Hindlimb muscle (tissue), 1 donor: ENCODE measurements at places on chromosomes 6 and 20. TPM values are rescaled to one million over a fixed set of nuclear protein-coding genes. Genes with fewer than 3 reads are reported as not detected.

Gene ABHD12
- polyA plus RNA-seq = 21.1 TPM

DNA sequence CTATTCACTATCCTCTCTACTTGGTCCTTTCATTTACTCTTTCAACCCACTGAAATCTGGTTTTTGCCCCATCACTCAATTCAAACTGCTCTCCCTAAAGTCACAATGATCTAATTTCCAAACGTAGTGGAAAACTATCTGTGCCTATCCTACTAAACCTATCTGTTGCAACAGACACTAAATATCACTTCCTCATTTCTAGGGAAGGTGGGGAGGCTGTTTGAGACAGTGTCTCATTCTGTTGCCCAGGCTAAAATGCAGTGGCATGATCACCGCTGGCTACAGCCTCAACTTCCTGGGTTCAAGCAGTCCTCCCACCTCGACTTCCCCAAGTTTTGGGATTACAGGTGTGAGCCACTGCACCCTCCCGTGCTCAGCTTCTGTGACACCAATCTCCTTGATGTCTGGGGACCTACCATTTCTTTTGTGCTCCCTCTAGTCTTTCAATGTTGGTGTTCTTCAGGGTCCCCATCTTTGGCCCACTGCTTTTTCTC lies 8.8 kb downstream of the RANBP9 start:
- peak; percentile 11 for DNase-seq

Gene LHFPL5
- not detected for polyA plus RNA-seq

Gene LINC00237
- not detected for polyA plus RNA-seq

Gene PLCB4
- polyA plus RNA-seq = 3.2 TPM

DNA sequence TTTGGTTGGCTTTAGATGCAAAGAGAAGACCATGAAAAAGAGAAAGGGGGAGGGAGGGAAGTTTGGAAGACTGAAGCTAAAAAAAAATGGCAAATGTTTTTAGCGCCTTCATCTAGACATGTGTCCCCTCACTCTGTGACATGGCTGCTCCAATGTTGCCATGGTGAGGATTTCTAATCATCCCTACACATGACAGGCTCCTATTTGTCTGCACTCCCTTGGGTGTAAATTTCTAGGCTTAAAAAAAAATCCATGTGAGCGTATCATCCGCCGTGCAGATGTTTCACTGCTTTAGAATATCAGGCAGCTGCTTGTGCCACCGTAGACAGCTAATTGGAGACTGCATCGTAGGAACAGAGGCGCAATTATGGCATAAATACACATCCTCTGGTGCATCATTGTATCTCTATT lies 761.1 kb upstream of the MMS22L start:
- DNase-seq = no peak

Gene FAM217A
- not detected for polyA plus RNA-seq

DNA sequence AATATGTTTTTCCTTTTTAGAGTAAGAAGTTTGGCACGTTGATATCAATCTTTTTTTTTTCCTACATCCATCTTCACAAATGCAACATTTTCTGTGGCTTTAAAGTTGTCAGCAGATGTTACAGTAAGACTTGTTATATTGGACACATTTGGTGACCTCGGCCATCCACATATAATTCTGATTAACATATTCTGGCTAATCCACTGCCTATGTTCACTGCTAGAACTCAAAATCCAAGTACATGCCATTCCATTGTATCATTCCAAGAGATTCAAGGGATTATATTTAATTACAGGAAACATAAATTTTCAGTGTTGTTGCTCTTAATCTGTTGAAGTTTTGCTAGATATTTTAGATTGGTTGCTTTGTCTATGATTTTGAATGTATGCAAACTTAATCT lies 367.6 kb downstream of the TENT5A start:
- no peak for DNase-seq

DNA sequence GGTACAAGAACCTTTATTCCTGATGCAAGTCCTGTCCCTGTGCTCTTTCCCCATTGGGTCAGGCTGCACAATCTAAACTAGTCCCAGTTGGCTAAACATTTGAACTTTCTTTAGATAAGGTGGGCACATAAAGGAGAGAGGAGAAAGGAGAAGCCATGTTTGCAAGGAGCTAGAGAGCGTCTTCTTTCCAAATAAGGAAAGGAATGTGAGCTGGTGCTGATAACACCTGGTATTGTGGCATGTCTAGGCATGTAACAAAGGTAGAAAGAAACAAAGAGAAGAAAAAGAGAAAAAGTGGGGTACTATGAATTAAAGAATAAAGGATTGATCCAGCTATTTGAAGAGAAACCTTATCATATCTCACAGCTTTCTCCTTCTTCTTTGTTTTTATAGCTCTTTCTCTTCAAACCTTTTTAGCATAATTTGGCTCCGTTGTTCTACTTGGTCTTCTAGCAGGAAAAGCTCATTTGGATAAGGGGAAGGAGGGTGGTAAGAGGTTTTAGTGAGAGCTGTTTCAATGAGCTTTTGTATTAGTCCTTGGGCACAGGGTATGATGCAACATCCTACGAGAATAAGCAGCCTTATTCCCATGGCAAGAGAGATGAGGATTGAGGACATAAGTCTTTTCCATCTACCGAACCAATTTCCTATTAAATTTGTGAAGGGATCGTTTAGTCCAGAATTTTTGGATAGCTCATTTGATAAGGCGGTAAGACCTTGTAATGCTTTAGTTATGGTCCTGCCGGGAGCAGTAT lies 415.5 kb upstream of the MAN1A1 start:
- DNase-seq = no peak

DNA sequence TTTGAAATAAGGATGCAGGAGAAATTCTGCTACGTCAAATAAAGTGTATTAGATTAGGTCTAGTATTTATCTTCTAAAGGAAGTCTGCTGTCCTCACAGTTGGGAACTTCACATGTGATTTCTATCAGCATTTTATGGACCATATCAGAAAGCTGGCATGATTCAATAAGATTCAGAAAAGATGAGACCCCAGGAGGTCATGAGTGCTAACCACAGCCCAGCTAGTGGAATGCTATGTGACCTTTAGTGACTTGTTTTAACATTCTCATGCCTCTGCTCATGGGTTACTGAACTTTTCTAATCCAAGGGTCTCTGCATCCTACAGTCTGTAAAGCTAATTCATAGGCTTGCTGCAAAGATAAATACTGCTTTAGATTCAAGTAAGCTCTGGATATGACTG lies 150.1 kb downstream of the GMPR start:
- DNase-seq = no peak

GRCh38 chr6:106630366-106630765 lies 988 bp downstream of the QRSL1 start:
- DNase-seq = no peak

DNA sequence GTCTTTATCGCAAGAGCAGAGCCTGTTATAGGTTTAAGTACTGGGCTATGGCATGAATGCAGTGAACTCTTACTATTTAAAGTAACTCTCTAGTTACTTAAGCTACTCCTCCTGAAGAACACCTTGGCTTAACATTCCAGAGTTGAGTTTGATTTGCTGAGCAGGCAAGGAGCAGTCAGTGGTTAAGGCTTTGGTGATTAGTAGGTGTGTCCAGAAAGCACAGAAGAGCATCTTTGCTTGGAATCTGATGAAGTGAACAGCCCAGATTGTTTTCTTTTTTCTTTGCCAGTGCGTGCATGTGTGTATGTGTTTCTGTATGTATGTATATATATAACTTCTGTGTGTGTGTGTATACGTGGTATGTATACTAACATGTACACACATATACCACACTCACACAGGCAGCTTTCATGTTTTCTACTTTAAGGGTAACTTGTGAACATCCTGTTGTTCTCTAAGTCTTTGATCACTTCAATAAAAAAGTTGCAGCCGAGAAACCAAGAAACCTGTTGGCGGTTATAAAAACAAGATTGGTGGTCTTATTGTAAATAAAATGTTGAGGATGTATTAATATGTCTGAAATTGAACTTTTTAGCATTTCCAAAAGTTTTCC lies 56.2 kb upstream of the TULP4 start:
- DNase-seq = no peak

DNA sequence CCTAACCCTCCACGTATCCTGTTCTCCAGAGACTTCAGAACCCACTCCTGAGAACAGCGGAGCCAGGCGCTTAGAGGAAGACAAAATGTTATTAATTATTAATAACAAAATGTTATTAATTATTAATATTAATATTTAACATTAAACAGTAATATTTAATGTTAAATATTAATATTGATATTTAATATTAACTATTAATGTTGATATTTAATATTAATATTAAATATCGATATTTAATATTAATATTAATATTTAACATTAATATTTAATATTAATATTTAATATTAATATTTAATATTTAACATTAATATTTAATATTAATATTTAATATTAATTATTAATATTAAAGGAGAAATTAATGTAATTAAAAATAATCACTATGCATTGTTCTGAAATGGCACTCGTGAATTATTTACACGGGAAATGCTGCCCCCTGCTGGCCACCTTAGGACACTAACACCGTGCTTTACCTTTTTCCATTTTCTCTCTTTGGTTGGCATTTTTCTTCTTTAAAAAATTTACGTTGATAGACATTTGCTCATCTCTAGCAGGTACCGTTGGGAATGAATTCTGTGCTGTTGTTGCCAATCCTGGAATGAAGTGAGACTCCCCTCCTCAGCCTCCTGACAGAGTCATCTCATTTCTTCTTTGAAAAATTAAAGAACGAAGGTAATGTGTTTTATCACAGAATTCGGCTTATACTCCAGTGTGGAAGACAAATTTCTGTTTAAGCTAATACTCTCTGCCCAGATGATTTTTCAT lies 7.5 kb upstream of the GGTLC1 start:
- DNase-seq = peak; percentile 29

GRCh38 chr6:167726043-167726621 lies 100.6 kb upstream of the AFDN start:
- no peak for DNase-seq

- peak; percentile 22 for DNase-seq
These were observed 36.5 kb upstream of the MLN start for GRCh38 chr6:33840048-33840926.

Gene CLPSL2
- not detected for polyA plus RNA-seq

DNA sequence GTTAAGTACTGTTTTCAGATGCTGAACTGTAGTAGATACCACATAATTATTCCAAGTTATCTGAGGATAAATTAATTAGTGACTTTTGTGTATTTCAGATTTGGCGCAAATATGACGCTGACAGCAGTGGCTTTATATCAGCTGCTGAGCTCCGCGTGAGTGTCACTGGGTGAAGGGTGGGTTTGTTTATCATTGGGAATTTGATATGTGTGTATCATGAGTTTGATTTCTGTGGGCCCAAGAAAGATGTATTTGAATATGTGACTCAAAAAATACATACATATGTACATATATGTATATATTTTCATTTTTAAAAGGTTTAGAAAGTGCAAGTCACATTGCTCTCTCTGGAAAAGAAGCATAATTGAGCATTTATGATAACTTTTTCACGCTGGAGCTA lies 17.4 kb downstream of the SCGN start:
- DNase-seq = no peak

Gene METTL24
- 0.23 TPM for polyA plus RNA-seq

- no peak for DNase-seq
These were observed 84.3 kb upstream of the TMEM181 start for GRCh38 chr6:158475344-158476302.

Gene OR2J3
- polyA plus RNA-seq = not detected

Gene KCNK15
- polyA plus RNA-seq = 0.40 TPM

GRCh38 chr6:106860940-106861339 lies 113.6 kb downstream of the CD24 start:
- no peak for DNase-seq

Gene WDR46
- polyA plus RNA-seq = 58.4 TPM

- no peak for DNase-seq
These were observed 63.2 kb downstream of the BANF2 start for GRCh38 chr20:17762873-17763557.

GRCh38 chr6:147022041-147022440 lies 182.2 kb upstream of the STXBP5 start:
- no peak for DNase-seq

DNA sequence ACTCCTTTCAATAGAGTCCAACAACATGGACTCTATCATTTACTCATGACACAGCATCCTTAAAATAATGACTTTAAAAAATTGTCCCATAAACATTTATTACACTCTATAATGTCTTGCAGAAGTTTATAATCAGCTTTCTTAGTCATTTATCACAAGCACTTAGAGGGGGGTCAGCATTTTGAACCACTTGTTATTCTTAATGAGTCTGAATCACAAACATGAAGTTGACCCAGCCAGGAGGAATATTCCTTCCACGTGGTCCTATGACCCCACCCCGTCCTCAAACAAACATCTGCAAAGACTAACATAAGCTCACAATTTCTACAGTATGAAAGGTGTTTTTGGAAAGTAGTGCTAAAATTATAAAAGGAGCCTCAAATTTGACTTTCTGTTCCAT lies 91.1 kb downstream of the MTFR2 start:
- DNase-seq = no peak

GRCh38 chr6:401994-402640 lies 10.6 kb downstream of the IRF4 start:
- DNase-seq = no peak

GRCh38 chr20:6732001-6732447 lies 35.5 kb upstream of the BMP2 start:
- DNase-seq = peak; percentile 28

Gene BMP7
- 4.6 TPM for polyA plus RNA-seq

Gene KLHDC3
- 245 TPM for polyA plus RNA-seq

GRCh38 chr20:59103573-59103972 lies 60.0 kb upstream of the ZNF831 start:
- DNase-seq = no peak

DNA sequence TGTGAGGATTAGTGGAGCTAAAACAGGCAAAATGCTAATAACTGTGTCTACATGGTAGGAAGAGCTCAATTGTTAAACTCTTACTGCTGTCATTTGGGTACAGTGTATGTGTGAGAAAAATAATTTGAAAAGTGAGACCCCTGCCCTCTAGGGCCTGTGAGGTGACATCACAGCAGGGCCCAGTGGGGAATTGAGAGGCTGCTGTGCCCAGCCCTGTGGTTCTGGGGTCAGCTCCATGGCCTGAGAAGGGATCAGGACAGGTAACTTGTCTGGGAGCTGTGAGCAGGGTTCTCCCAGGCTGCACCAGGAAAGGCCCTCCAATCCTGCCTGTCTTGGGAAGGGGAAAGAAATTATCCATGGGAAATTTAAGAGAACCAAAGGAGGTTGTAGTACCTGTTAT lies 1.3 kb downstream of the SIRPB1 start:
- DNase-seq = no peak

DNA sequence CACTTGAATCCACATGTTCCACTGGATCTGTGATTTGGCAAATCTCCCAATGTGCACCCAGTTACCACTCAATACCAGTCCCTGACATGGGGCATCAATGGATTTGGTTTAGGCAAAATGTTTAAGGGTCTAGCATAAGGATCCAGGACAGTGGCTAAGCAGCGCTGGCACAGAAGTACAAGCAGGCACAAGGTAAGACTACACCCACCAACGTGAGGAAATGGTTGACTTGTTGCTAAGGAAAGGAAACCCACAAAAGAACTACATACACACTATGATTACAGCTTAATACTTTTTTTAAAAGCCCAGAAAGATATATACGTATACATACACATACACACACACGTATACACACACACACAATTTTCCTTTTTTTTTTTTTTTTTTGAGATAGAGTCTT lies 79.0 kb downstream of the DNAAF9 start:
- DNase-seq = no peak

Gene FABP7
- 0.39 TPM for polyA plus RNA-seq

Gene GPX5
- polyA plus RNA-seq = not detected
